ENCODE measurements at places on chromosomes 2 and 18.

- DNase-seq: peak; percentile 76
Measured at GRCh38 chr18:47930199-47930930, at the start of gene SMAD2. Gene SMAD2 (minus strand): TSS chr18:47930659. CDS start chr18:47896756, 33,903 bp downstream.

GRCh38 chr2:73324126-73324725, 30.9 kb upstream of the EGR4 start:
- DNase-seq: no peak

DNA sequence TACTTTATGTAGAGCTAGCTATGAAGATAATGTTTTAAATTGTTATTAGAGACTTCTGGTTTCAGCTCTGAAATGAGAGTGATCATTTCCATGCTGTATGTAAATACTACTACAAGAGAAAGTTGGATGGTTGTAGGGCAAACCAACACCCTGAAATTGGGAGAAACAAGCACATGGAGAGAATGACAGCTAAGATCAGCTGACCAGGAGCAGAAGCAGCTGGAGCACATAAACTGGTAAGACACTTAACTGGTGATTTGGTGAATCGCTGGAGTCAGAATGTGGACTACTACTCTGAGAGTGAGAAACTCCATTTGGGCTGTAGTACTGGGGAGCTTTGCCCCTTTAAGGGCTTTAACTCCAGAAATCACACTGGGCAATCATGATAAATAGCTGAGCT, 226.8 kb downstream of the RND3 start:
- no peak for DNase-seq

DNA sequence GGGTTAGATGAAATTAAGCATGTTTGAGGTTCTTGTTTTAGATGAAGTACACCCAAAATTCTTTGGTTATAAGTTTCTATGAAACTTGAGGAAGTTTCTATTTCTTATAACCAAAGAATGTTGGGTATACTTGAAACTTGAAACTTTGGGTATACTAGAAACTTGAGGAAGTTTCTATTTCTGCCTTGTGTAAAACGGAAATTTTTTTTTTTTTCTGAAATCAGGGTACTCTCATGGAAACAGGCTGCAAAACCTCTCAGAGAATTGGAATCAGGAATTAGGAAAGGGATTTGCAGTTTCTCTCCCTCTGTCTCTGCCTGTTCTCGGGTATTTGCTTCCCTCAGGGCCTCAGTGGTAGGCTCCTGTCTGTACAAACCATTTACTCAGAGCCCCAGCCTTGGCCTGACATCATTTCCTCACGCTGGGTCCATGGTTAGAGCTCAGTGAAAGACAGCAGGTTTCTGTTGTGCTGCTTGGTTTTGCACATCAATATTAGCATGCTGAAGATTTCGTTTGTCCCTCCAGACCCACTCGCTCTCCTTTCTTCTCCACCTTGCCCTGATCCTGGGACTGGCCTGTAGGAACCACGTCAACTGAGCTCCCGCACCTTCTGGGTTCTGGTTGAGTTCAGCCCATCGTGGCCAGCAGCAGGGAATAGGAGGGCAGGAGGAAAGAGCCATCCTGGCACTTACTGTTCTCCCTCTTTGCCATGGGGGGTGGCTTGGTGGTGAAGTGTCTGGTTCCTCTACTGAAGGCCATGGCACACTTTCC, 106.4 kb downstream of the POLR1A start:
- DNase-seq: peak; percentile 27

DNA sequence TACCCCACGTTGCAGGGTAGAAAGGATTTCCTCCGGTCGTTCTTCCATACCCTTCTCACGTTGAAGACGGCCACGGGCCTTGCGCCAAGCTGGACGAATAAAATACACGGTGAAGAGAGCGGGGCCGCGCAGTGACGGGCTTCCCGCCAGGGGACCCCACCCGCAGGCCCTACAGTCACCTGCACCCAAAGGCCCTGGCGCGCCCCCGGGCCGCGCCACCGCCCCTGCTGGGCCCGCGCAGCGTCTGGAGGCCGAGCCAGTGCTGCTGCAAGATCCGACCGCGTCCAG, 199 bp downstream of the FBXO15 start:
- DNase-seq: no peak

GRCh38 chr18:45412577-45412976, 202.7 kb upstream of the SLC14A2 start:
- no peak for DNase-seq

GRCh38 chr18:11523804-11524203, 85.6 kb upstream of the SLC35G4 start:
- DNase-seq: no peak

DNA sequence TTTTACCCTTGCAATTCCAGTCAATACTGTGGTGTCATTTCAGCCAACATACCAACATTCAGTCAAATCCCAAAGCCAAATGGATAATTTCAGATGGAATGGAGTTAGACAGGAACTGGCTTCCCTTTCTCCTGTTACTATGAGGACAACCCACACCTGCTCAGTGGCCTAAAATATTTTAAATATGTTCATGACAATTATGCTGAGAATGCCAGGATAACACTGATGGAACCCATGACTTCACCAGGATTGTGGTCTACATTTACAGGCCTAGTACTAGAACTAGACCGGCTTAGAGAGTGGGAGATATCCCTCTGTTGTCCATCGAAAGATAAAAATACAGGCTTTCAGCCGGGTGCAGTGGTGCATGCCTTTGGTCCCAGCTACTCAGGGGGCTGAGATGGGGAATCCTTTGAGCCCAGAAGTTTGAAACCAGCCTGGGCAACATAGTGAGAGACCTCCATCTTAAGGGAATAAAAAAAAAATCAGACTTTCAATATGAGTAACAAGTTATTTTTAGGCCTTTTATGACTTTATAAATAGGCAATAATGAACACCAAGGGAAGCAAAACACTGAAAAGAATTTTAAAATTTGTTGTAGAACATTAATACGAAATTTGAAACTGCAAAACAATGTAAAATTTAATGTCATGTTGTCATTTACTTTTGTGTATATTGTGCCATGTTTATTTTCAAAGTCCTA, 14.2 kb downstream of the GPATCH11 start:
- DNase-seq: no peak

GRCh38 chr2:191927319-191927867, 80.5 kb upstream of the CAVIN2 start:
- no peak for DNase-seq

DNA sequence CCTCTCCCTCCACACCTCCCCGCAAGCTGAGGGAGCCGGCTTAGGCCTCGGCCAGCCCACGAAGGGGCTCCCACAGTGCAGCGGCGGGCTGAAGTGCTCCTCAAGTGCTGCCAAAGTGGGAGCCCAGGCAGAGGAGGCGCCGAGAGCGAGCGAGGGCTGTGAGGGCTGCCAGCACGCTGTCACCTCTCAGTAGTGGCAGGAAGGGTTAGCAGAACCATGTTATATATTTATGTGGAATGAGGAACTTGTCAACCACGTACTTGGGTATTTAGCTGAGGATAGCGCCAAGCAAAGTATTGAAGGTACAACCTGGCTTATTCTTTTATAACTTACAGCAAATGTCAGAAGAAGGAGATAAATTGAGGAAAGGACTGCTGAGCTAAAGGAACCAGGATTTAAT, 144.1 kb upstream of the MGAT5 start:
- no peak for DNase-seq
